ENCODE measurements at places on chromosomes 16 and 17.

DNA sequence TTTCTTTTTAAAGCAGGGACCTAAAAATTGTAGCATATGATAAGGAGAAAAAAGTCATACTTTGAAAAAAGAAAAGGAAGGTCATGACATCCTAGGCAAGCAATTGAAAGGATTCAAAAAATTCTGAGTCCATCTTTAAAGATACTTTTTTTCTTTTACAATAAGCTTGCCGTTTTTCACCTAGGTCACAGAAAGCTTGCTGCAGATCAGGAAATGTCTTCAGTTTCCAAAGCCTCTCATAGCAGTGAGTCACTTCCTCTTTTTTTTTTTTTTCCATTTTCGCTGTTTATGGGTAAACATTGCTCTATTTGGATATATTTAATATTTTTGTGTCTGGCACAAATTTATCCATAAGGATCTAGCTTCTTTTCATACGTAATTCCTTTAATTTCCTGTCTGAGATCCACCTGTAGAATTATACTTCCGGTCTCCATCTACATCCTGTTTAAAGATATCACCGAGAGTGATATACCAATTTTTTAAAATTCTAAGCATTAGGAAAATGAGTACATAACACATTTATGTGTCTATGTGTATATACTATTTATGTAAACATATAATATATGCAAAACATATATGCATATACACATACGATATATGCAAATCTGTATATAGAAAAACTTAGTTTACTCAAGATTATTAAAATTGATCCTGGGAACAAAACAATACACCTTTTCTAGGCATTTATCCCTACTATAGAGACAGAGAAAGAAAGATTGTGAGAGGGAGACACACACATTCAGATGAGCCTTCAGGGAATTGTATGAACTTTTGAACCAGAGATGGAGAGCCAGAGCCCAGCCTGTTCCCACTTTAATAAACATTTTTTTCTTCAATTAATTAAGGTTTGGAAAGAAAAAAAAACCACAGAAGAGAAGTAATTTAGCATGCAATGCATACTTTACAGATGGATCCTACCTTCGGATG, 134.4 kb downstream of the SKAP1 start:
- no peak for DNase-seq

- no peak for DNase-seq
Measured at GRCh38 chr16:87815567-87815966, 49.8 kb upstream of the KLHDC4 start.

DNA sequence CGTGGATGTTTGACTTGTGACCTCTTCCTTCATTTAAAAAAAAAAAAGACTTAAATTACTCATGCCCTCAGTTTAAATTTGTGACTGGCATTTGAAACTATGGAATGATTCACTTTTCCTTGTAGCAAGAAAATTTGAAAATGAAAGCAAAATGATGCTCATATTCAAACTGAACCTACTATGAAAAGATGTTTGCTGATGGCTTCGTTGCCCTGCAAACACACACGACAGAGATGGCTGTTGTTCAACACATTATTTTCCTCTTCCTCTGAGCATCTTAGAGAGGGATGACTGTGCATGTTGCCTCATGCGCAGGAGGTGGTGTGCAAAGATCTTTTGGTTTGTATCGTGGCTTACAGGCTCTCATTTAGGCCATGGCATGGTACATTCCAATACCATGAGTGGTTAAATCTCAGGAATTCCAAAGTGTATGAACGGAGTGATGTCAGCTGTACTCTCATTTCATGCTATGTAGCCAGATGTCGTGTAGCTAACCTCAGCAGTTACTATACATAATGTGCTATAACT, 164.5 kb downstream of the PRKCA start:
- DNase-seq = no peak

DNA sequence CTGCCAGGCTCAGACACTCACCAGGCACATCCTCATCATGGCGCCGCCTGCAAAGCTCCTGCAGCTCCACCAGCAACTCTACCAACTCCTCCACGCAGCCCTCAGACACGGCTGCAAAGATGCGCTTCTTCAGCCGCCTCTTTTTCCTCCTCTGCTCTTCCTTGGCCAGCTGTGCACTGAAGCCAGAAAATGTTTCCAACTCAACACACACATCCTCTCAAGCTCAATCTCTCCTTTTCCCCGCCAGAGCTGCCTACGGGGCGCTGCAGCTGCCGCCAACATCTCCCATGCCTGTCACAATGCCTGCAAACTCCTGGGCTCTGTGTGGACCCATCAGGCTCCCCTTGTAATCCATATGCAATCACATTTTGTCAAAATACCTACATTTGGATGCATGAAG, 14.2 kb downstream of the TRPV3 start:
- DNase-seq = no peak

- DNase-seq = no peak
Measured at GRCh38 chr17:33484559-33484958, 191.5 kb upstream of the ASIC2 start.

GRCh38 chr17:78873519-78874340, 29.3 kb downstream of the CEP295NL start:
- no peak for DNase-seq

DNA sequence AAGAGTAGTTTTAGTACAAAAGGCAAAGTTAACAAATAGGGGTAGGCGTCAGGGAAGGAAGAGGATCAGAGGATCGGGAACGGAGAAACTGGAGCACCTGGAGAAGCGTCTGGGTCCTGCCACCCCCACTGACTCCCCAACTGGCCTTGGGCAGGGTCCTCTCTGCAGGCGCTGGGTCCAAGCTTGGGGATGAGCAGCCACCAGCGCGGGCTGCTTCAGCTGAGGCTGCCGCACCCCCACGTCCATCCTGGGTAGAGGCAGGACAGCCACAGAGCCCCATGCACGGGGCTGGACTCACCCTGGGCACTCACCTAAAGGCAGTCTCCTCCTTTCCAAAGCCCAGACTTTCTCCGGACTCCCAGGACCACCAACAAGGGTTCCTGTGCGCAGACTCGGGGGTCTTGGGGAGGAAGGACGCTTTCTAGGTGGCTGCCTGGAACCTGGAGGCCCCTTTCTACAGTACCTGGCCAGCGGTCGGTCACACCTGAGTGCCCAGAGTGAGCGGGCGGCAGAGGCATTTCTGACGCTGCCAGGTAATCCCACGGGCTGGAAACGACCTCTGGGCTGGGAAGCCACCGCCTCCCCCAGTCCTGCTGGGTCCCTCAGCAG, 1.1 kb downstream of the HS3ST6 start:
- no peak for DNase-seq

GRCh38 chr17:72422505-72423285, 301.9 kb downstream of the SOX9 start:
- no peak for DNase-seq

DNA sequence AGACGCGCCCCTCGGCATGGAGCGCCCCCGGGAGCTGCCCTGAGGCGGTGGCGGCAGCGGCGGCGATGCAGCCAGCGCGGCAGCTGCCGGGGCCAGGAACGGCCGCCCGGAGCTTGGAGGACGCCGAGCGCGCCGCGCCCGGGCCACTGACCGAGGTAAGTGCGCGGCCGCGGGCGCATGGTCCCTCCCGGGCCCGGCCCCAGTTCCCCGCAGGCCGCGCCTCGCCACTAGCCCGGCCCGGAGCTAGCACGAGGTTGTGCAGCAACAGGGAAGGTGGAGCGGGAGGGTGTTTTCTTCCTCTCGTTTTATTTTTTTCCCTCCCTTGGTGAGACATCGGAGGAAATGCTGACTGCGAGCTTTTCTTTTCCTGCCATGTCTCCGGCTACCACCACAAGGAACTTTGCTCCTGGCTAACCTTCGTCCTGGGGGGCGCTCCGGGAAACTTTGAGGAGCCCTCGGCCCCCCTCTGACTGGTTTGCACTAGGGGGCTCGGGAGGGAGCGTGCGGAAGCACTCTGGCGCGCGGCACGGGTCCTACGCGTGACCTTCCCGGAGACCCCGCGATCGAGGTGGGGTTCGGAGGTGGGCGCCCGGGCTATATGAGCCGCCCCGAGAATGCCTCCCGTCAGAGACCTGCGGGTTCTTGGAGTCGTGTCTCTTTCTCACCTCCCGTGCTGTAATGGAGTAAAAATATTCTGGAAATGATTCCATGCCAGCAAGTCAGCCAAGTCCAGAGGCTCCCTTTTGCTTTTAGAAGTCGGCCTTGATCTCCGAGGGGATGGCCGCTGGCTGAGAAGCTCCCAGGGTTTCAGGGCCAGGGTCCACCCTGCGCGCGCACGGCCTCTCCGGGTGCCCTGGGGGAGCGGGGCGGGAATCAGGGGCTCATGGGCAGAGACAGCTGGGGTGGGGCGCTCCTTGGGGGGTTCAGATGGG, 868 bp downstream of the KCNJ12 start:
- no peak for DNase-seq

DNA sequence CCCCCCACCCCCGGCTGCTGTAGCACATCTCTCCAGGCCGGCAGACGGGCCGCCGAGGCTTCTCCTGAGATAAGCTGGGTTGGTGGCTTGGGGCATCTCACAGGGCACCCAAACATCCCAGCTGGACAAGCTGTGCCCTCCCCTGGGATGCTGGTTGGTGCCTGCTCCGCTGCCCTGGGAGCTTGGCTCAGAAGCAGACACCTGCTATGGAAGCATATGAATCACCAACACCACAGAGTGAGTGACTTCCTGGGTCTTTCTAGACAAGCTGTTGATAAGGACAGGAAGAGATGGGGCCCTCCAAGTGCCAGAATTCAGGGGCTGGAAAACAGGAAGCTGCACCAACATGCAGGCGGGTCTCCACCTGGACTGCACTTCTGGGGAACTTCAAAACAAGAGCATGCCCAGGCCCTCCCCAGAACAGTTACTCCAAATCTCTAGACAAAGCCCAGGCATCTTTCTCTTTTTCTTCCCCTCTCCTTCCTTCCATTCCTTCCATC, 13.7 kb downstream of the C16orf95 start:
- no peak for DNase-seq

GRCh38 chr17:57810721-57811637, 38.9 kb downstream of the MRPS23 start:
- no peak for DNase-seq

DNA sequence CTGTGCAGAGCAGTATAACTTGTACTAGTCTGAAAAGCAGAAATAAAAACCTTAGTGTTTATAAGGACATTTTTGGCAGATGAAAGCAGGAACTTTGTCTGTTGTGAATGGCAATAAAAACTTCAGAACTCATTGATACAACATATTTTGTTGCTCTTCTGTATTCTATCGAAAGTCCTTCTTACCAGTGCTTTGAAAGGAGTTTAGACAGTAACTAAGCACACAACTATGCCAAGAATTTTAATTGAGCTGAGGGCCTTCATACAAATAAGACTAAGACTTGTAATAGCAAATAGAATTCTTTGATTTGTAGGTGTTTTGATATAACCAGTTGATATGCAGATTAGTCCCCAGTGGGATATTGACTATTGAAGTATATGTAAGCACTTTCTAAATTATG, 308.4 kb downstream of the ZFHX3 start:
- no peak for DNase-seq

DNA sequence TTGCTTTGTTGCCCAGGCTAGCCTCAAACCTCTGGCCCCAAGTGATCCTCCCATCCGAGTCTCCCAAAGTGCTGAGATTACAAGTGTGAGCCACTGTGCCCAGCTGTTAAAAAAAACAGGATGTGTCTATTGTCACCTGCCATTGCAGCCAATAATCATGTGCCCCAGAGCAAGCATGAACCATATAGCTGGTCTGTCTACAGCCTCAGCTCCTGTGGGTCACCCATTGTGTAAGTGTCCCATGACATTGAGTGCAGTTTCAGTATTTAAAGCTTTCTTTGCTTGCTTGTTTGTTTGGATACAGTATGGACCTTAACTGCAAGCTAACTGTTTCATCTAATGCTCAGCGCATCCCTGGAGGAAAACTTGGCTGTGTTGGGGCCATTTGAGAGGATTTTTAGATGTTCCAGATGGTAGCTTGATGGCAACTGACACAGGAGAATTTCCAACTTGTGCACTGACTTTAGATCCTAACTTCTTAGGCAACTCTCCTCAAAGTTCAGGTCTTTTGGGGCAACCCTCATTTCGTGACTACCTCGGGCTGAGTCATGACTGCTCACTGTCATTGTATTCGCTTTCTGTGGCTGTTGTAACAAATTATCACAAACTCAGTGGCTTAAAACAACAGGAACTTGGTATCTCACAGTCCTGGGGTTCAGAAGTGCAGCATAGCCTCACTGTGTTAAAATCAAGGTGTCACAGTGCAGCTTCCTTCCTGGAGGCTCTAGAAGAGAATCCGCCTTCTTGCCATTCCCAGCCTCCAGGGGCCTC, 30.3 kb upstream of the ADORA2B start:
- no peak for DNase-seq

DNA sequence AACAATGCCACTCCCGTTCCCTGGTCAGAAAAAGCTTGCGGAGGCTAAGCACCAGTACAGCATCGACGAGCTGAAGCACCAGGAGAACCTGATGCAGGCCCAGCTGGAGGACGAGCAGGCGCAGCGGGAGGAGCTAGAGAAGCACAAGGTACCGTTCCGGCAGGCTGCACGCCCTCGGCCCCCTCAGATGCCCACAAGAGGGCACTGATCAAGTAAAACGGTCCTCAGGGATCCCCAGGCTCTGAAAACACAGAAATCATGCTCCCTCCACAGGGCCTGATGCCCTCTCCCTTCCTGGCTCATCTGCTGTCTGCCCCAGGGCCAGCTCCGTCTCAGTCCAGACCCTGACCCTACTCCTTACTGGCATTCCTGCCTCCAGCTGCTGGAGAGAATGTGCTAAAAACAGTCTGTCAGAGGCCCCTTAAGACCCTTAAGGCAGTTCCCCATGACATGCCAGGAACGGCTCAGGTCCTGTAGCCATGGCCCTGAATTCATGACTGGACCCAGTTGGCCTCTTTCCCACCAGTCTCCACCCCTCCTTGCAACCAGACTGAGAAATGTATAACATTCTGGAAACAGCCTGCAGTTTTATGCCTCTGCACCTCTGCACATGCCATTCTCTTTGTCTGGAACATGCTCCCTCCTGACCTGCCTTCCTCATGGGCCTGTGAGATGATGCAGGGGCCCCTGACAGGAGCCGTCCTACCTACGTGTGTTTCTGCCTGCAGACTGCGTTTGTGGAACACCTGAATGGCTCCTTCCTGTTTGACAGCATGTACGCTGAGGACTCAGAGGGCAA, 21.8 kb downstream of the DRC3 start:
- DNase-seq = no peak

DNA sequence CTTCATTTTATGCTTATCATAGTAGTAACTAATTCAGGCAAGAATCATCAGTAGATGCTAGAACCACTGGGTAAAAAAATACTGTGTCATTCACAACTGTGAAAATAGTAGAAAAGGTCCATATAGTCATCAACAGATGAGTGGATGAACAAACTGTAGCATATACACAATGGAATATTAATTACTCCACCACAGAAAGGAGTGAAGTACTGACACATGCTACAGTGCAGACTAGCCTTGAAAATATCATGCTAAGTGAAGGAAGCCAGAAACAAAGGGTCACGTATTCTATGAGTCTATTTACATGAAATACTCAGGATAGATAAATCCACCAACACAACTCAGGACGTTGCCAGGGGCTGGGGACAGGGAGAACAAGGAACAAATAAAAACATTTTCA, 13.3 kb downstream of the USP22 start:
- DNase-seq = no peak

- no peak for DNase-seq
Measured at GRCh38 chr17:64255764-64256163, 7.3 kb downstream of the TEX2 start.

GRCh38 chr16:65641762-65642289, 520.0 kb upstream of the CDH11 start:
- no peak for DNase-seq

- DNase-seq = peak; percentile 59
Measured at GRCh38 chr17:50560185-50560824, at the start of gene CACNA1G. TSS of gene CACNA1G (plus strand) at chr17:50560715. CDS start at chr17:50561460, 745 bp downstream.
